Activated CD8-positive, alpha-beta memory T cell treated with anti-CD3 and anti-CD28 coated beads for 4 hours (primary cell): ENCODE measurements at places on chromosomes 1 and 21.

- DNase-seq: no peak
Observed at GRCh38 chr1:171017426-171017825, 73.3 kb upstream of the FMO3 start.

- no peak for DNase-seq
Observed at GRCh38 chr1:236400061-236400603, 6.0 kb downstream of the EDARADD start.

GRCh38 chr1:153793261-153793972, 18.2 kb downstream of the SLC27A3 start:
- DNase-seq: no peak

DNA sequence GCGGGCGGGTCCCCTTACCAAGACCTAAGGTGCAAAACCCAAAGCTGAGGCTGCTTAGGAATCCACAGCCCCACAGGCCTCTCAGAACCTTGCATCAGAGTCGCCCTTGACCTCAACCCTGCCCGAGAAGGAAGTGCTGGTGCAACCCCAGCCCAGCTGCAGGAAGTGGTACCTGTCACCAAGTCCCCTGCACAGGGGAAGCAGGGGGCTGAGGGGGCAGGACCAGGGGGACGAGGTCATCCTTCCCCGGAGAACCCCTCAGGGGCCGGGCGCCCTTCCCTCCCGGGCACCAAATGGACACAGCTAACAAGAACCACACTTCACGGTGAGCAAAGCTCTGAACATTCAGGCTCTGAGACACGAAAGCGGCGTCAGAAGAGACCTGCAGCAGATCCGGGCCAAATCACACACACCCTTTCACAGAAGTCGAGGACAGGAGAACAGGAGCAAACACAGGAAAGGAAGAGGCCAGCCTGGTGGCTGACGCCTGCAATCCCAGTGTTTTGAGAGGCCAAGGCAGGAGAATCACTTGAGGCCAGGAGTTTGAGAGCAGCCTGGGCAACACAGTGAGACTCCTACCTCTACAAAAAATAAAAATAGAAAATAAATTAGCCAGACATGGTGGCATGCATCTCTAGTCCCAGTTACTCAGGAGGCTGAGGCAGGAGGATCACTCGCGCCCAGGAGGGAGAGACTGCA, 6.4 kb downstream of the ITGB2 start:
- no peak for DNase-seq

DNA sequence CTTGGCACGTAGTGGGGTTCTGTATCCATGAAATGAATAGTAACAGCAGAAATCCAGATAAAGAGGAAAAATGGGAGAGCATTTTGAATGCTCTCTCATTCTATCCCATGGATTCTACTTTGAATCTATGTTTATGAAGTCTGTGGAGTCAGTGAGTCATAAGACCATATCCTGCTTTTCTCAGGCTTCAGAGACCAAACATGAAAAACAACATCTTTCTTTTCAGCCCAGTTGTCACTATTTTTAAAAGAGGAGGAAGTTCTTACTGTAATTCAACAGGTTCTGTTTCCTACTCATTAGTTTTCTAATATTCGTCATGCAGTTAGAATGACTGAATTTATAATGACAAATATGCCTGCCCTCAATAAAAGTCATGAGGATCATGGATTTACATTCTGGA, 39.4 kb upstream of the CD55 start:
- DNase-seq: no peak

DNA sequence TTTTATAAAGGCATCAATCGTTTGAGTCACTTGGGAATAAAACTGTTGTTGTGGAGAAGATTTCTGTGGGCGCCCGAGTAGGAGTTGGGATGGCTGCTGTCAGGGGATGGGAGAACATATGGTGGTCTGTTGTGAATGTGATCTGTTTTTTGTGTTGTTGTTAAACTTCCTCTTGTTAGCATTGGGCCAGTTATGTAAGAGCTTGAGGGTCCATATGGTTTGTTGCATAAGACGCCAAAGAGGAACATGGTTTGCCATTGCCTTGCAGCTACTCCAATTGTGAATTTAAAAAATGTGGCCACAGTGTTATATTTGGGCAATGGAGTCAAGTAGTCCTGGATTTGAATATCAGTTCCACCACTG, 136.1 kb upstream of the JUN start:
- DNase-seq: no peak
